Activated naive CD4-positive, alpha-beta T cell treated with anti-CD3 and anti-CD28 coated beads, Interleukin-2, amount 50 U/mL, for 16 hours (primary cell): ENCODE measurements at places on chromosomes 5 and 9.

DNA sequence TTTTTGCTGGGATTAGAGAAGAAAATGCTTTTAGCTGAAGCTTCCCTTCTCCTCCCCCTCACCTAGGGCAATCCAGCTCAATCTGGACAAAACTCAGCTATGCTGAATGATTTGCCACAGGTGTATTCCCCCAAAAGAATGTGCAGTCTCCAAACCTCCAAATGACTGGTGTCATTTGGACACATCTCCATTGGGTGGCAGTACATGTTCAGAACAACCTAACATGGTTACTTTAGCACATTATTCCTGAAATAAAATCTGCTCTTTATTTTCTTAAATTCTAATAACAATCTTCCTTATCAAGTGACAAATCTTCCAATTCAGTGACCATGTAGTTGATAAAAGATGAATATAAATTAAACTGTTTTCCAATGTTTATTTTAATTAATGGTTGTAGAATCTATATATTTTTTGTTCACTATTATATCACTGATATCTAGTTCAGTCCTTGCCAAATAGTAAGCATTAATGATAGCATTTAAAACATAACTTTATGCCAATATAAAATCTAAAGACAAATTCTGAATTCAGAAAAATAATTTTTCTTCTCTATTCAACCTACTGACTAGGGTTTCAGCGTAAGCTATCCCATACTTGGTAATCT is 61.3 kb upstream of the MOCS2 start:
- no peak for DNase-seq

DNA sequence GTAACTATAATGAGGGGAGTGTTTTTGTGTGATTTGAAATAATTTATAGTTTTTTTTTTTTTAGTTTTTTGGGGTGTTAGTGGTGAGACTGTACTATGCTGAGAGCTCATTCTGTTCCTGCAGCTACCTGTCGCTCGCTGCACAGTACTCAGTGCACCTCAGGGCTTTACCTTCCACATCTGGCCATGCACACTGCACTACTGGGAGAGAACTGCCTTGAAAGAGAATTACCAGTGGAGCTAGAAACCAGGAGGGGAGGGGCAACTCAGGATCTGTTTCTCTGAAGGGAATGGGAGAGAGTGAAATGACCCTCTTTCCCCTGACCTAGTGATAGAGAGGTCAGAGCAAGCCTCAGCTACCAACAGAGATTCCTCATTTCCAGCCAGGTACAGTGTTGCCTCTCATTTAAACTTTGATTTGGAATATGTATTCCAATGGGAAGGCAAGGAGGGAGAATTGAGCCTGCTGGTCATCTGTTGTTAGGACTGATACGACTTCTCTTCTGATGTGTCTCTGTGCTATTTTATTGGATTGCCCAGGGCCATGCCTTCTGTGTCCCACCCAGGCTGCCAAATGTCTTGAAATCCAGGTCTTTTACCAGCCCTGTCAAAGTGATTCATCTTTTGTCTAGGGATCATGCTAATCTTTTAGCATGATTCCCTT is 8.9 kb downstream of the ATG10 start:
- DNase-seq = no peak

DNA sequence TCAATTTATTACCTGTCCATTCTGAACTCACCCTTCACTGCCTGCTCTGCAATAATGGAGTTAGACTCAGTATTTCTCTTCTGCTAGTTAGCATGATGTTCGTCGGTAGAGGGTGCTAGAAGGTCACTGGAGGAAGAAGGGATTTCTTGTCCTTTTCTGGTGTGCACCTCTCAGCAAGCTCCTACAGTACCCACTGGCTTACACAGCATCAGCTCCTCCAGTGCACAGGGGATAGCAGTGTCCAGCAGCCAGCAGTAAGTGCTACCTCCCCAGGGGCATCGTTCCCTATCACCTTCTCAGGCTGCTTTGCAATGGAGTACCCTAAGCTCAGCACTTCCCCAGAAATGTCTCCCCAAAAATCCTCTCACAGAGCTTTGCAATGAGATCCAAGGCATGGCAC is 45.9 kb upstream of the APC start:
- DNase-seq = no peak

DNA sequence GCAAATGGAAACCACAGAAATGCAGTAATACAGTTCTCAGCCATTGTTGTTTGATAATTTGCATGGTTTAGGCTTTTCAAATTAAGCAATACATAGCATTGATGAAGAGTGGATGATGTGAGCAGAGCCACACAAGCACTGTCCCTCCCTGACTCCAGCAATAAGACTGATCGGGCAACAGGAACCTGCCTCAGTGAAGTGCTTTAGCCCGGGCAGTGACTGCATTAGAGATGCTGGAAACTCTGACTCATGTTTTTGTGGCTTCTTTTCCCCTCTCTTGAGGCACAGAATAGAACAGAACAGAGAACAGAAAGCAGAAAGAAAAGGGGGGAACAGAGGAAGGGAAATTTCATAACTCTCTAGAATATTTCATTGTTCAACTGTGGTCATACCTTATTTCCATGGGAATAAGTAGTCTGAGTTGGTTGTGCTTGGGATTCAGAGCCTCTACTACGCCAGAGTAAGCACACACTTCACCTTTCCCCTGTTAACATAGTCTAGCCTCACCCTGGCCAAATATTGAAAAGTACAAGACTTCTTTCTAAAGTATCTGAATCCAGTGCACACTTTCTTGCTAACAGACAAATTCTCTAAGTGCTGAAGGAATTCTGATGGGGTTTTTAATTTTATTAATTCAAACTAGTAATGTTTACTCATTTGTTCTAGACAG is 164.8 kb upstream of the VCAN start:
- no peak for DNase-seq

DNA sequence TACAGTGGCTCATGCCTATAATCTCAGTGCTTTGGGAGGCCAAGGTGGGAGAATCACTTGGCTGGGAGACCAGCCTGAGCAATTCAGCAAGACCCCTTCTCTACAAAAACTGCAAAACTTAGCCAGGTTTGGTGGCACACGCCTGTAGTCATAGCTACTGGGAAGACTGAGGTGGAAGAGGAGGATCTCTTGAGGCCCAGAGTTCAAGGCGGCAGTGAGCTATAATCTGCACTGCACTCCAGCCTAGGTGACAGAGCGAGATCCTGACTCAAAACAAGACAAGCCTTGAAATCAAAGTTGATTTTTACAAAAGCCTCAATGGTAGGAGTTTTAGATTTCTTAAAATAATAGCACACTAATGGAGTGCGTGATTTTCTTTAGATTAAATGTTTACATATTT is 14.6 kb downstream of the UBE2D2 start:
- peak; percentile 20 for DNase-seq

DNA sequence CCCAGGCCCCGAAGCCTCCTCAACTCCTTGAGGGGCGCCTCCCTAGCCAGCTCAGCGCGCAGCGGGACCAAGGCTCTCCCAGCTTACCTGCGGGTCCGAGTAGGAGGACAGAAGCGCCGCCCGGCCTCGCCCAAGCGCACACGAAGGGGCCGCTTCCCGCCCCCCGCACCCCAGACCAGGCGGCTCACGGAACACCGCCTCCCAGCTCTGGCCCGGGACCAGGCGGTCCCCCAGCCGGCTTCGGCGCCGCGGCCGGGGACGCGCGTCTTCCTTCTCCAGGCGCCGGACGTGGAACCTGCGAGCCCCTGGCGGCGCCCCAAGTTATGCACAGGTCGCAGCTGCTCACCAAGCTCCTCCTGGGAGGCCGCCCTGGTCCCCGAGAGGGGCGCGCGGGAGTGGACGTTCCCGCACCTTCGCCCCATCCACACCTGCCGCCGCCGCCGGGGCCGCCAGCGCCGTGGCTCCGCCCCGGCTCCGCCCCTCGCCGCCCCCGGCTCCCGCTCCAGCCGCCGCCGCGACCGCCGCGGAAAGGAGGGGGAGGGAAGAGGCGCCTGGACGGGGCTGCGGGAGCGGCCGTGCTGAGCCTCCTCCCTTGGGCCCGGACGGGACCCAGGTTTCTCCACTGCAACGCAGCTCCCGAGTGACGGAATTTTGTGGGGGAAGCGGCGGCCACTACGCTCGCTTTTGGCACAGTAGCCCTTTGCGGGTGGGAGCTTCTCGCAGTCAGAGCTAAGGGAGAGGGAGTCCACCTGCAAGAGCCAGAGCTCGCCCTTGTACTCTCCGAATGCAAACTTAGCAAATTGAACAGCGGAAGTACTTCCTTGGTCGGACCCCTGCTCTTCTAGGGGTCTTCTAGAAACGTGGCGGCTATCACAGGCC is 77.5 kb upstream of the IFNE start:
- DNase-seq = peak; percentile 63

DNA sequence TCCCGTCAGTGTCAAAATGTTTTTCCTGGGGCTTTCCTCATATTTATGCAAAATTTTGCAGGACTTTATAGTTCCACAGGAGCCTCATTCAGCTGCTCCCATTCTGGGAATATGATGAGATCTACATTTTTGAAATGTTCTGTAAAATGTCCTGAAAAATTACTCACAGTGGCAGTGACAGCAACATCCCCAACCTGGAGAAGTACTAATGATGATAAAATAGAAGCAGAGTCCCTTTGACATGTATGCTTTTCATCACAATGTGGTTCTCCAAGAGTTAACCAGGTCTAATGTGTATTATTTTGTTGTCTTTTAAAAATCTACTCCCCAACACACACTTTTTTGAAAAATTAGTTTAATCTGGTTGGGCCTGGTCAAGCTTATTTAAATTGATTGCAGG is 36.1 kb downstream of the RORB start:
- DNase-seq = no peak

- no peak for DNase-seq
Measured at GRCh38 chr9:15192856-15193255, 114.2 kb downstream of the TTC39B start.

DNA sequence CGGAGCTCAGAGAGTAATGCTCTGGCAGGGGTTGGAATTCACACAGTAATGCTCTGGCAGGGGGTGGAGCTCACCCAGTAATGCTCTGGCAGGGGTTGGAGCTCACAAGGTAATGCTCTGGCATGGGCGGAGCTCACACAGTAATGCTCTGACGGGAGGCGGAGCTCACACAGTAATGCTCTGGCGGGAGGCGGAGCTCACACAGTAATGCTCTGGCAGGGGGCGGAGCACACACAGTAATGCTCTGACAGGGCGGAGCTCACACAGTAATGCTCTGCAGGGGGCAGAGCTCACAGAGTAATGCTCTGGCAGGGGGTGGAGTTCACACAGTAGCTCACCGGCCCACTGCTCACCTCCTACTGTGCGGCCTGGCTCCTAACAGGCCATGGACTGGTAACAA is 47.2 kb upstream of the LPCAT1 start:
- no peak for DNase-seq

DNA sequence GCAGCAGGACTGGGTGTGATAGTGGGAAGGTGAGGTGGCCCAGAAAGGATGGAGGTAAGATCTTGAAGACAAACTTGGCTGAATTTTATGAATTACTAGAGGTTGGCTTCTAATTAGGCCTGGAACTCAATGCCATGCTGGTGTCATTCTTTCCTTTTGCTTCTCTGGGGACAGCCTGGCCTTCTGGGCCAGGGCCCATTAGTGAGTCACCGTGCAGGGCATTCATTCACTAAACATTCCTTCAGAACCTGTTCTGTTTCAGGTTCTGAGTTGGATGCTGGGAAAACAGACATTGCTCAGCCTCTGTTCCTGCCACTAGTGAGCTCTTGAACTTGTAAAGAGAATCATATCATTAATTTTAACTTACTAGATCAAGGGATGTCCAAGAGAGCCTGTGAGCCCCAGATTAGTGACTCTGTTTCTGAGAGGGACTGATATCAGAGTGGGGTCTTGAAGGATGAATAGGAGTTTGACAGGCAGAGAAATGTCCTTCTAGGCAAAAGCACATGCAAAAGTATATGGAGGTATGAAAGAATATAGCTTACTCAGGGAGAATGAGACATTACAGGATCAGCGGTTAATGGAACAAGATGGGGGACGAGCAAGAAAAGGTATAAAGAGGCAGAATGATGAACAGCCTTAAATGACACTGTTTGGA is 66.5 kb downstream of the LHX2 start:
- no peak for DNase-seq

DNA sequence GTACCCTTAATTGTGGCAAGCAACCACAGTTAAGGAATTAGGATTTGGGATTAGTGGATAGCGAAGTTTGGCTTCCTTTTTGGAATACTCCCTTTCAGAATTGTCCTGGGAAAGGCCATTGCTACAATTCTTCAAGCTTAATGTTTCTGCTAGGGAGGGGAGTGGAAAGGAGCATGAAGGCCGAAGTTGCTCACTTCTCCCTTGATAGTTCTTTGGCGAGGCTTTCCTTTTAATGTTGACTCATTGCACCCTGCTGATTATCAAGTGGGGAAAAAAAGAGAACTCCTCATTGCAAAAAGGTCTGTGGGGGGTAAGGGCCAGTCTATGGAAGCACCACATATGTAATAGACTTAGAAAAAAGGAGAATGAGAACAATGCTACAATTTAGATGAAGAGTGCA is 30.7 kb downstream of the GRIN3A start:
- no peak for DNase-seq

- no peak for DNase-seq
Measured at GRCh38 chr5:133469252-133469651, 143.1 kb downstream of the FSTL4 start.

DNA sequence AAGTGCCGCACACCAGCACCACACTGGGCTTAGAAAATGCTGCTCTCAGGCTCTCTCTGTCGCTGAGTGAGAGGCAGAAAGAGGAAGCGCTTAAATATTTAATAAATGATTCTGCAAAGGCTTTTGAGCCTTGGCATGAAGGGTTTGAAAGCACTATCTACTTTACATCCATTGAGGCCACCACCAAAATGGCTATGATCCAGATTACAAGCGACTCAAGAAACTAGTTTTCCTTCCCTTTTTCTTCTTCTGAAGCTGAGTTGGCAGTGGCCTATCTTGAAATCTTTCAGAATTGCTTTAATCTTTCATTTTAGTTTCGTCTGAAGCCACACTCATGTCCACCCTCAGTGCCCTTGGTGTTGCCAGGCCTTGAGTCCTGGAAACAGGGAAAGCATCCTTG is 59.5 kb downstream of the EBF1 start:
- DNase-seq = no peak

GRCh38 chr5:56330806-56331205 is 97.7 kb upstream of the ANKRD55 start:
- DNase-seq = no peak

- no peak for DNase-seq
Measured at GRCh38 chr5:143023411-143024096, 253.4 kb downstream of the ARHGAP26 start.

DNA sequence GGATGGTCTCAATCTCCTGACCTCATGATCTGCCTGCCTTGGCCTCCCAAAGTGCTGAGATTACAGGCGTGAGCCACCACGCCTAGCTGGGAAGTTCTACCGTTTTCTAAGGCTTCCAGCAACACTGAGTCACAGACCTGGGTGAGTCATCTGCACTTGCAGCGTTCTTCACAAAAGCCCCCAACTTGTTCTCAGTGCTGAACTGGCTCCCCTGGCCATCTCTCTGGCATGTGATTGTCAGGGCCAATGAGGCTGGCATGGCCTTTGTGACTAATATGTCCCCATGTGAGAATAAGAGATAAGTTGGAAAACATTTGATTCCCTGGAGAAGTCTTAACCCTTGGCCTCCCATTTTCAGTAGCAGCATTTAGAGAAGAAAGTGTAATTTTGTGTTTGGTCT is 124.4 kb downstream of the WDR41 start:
- no peak for DNase-seq
